ENCODE measurements at places on chromosomes 7 and 10.

GRCh38 chr10:30114881-30115625 lies 55.7 kb upstream of the JCAD start:
- no peak for DNase-seq

DNA sequence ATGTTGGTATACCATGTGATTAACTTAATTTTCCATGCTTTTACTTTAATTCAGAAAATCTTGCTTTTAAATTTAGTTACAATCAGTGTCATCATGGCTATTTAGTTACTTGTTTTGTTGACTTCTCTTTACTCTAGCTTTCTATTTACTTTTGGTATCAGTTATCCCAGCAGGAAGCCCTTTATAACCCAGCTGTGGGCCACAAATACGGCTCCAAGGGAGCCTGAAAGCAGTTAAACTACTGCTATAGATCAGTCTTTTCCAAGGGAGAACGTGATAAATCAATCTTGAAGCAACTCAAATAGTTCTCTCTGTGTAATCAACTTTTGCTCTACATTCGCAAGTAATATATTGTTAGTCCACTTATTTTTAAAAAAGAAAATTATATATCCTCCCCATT lies 287.4 kb downstream of the CACNA2D1 start:
- DNase-seq, result no peak

DNA sequence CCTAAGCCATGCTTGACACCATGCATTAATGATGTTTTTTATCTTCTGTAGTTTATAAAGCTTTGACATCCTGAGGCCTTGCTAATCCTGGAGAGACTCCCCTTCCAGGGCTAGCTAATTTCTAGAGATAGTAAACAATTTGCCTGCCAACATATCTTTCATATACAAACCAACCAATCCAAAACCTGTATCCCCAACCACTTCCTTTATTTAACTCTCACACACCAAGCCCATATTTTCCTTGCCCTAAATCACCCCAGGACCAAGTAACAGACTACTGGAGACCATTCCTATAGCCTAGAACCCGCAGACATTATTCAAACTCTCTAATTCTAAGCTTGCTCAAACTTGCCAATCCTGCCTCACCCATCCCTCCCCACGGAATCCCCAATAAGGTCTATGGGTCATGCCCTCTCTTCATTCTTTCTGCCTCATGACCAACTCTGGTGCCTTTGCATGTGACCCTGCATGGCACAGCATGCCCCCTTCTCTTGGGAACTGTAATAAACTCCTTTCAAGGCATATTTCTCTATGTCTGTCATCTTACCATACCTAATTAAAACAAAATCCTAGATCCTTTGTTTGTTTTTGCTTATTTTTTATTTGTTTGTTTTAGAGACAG lies 116.6 kb upstream of the CACUL1 start:
- DNase-seq, result no peak

DNA sequence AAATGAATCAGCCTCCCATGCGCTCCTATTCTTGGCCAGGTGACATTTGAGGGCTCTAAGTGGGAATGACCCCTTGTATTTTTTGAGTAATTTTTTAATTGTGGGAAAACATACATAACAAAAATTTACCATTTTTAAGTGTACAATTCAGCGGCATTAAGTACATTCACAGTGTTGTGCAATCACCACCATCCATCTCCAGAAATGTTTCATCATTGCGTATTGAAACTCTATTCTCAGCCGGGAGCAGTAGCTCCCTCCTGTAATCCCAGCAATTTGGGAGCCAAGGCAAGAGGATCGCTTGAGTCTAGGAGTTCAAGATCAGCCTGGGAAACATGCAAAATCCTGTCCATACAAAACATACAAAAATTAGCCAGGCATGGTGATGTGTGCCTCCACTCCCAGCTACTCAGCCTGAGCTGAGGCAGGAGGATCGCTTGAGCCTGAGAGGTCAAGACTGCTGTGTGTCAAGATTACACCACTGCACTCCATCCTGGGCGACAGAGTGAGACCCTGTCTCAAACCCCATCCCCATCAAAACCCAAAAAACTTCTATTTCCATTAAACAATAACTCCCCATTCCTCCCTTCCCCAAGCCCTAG lies 2.5 kb downstream of the ANTXRL start:
- DNase-seq, result no peak

GRCh38 chr7:108286290-108286904 lies 156.2 kb upstream of the LAMB4 start:
- no peak for DNase-seq

DNA sequence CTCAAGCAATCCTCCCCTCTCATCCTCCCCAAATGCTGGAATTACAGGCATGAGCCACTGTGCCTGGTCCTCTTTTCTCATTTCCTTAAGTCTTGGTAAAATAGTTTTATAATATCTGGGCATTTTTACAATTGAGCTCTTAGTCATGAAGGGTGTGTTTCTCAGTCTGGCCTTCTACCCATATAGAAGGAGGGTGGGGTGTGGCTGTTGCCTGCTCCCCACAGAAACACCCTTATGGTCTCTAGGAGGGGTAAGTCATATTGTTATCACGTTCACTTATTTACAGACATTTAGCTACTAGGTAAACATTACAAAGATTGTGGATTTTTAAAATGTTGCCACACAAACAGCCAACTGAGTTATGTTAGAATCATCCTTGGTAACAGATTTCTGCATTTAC lies 6.7 kb upstream of the OTUD1 start:
- DNase-seq, result no peak

GRCh38 chr10:13751191-13751764 lies 164.5 kb downstream of the PRPF18 start:
- no peak for DNase-seq

- DNase-seq, result no peak
Observed at GRCh38 chr10:2572611-2573010, 494.7 kb upstream of the PFKP start.

DNA sequence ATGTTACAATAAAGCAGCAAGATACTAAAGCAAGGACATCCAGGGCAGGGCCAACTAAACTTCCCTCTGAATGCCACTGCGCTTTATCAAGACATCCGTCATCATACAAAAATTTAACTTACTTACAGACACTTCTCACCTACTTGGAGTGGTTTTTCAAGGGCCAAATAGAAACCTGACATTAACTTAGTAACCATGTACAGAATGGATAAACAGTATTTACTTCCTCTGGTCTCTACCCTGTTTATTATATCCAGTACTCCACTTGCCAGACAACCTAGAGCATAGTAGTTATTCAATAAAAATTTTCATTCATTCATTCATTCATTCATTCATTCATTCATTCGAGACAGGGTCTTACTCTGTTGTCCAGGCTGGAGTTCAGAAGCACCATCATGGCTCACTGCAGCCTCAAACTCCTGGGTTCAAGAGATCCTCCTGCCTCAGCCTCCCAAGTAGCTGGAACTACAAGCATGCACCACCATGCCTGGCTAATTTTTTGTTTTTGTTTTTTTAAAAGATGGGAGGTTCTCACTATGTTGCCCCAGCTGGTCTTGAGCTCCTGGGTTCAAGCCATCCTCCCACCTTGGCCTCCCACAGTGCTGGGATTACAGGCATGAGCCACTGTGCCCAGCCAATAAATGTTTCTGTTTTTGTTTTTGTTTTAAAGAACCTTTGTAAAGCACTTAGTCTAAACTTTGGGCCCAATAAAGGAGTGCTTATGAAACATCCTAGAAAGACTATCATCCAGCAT lies 19.0 kb downstream of the SMURF1 start:
- no peak for DNase-seq

DNA sequence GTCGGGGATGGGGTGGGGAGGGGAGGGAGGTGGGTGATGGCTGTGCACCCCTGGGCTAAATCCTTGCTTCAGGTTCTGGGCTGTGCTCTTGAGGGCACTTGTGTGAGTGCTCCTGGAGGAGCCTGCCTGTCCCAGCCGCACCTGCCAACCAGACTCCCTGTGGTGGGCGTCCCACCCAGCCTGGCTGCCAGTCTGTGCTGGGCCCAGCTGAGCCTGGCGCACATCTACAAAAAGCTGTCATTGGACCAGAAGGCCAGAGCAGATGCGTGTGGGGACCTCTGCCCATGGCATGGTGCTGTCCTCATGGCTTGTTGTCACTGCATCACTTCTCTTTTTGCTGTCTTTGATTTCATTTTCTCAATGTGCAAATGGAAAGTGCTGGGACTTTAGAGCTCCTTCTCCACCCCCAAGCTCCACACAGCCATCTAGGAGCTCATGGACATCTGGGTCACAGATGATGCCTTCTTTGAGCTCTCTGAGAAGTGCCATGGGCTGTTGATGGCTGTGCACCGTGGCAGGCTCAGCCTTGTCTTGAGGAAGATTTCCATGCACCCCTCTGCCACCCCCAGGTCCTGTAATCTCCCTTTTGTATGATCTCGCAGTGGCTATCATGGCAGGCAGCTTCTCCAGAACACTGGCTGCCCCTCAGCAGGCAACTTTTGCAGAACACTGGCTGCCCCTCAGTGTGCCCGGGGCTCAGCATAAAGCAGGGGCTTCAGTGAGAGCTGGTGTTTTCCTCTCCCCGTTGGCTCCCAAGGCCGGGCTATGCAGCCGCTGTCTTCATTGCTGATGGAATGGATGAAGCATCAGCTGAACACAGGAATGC lies 83.9 kb downstream of the ADCY1 start:
- no peak for DNase-seq

- no peak for DNase-seq
Observed at GRCh38 chr10:128268015-128268722, 141.9 kb upstream of the MKI67 start.

DNA sequence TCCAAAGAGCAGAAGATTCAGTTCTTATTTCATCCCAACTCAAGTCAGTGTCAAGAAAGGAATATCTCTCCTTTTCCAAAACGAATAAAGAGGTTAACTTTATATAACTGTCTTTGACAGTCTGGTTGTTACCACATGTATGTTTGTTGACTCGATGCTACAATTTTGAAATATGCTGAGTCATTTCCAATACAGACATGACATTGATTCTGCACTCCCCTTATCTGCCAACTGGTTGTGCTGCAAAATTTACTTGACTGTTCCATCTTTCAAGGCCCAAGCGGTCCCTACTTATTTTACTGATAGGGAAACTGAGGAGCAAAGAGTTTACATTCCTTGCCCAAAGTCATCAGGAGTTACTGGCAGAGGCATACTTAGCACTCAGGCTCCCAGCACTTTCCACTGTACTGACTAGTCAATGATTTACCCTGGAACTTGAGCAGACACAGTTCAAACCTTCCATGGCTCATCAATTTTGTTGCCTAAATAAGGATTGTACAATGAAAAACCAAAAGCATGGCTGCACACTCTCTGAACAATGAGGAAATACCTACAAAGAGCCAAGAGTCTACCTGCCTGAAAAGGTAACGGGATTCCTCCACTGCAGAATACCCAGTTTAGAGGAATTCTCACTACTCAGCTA lies 52.8 kb downstream of the ABLIM1 start:
- no peak for DNase-seq
